ENCODE measurements at places on chromosomes 7 and 10.
A peak's percentile ranks its signal among the peaks of the same experiment; 100 is the strongest.

GRCh38 chr10:74208997-74209396 is 58.0 kb downstream of the ADK start:
- no peak for DNase-seq

DNA sequence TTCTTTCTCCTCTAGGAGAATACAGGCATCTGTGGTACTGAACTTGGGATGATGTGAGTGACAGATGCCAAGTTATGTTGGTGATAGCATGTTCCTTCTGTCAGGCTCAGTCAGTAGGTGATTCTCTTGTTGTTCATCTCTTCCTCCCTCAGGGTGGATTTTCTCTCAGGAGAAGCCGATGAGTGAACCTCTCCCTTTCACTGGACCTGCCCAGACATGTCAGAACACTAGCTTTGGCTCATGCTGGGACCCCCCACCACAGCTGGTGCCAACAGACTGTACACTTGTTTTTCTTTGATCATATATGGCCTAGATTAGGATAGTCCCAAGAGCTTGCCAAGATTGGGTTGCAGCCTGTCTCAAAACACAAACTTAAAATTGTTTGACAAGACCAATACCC is 129.4 kb downstream of the BMPER start:
- DNase-seq, result no peak

GRCh38 chr7:94761451-94761850 is 105.5 kb upstream of the SGCE start:
- no peak for DNase-seq

DNA sequence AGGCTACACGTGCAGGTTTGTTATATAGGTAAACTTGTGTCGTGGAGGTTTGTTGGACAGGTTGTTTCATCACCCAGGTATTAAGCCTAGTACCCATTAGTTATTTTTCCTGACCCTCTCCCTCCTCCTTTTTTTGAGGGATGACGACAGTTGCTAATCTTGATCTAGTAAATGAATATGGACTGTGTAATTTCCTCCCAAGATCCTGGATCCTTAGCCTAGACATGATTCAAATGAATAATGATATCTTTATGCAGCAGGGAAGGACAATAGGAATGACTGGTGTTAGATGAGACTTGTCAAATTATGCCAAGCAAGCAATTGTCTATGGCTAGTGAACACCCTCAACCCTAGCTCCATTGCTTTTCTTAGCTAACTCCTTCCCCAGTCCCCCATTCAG is 156.2 kb downstream of the PLPP4 start:
- DNase-seq, result no peak

DNA sequence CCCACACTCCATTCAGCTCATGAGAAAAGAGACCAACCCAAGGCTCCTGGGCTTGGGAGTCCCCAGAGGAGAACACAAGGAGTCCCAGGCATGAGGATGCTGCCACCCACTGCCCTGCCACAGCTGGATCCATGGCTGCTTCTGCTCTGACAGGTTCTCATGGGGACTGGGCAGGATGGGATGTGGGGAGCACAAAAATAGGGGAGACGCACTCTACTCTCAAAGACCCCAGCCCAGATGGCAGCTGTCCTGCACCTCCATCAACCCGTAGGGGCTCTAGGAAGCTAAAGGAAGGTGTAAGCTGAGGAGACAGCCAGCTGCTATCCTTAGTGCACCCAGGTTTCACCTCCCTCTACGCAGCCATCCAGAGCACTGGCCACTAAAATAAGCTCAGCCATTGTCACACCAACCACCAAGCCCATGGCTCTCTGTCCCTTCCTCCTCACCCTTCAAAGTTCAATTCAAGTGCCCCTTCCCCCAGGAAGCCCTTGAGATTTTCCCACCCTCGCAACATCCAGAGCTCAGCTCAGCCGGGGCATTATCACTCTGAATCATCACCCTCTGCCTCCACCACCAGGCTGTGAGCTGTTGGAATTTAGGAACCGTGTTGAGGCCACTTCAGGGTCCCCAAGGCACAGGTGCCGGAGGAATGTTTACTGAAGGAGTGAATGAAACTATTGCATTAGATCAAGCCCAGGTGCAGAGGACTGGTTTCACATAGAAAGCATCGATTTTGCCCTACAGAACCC is 142.1 kb downstream of the GRID1 start:
- DNase-seq, result no peak

DNA sequence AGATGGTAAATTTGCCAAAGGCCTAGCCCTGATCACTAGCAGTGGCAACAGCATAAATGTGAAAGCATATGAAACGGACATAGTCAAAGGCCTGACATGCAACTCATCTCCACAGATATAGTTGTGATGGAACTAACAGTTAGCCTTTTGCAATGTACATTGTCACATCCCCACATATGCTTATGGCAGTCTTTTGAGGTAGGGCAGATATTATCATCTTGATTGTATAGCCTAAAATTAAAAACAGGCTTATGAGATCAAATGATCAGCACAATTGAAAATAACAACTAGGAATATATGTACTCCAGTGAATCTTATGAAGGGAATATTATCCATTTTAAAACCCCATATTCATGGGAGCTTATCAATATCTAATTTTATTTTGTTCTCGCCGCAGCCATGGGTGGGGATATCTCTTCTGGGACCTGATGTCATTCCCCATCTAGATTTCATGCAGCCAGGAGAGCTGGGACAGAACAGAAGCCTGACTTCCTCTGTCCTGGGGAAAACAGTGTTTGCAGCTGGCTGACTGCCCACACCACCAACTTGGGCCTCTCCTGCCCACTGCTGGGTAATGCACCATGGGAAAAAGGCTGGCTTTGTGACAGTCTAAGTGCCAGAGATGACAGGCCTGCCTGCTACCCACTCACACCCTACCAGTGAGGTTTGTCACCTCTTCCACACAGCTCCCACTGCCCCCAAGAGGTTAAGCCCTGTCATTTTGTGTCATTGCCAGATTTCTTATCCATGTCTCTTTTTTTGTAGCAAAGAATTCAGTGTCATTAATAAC is 180.2 kb upstream of the FZD1 start:
- DNase-seq, result peak; percentile 39

GRCh38 chr10:4456279-4456678 is 369.7 kb upstream of the AKR1E2 start:
- no peak for DNase-seq

DNA sequence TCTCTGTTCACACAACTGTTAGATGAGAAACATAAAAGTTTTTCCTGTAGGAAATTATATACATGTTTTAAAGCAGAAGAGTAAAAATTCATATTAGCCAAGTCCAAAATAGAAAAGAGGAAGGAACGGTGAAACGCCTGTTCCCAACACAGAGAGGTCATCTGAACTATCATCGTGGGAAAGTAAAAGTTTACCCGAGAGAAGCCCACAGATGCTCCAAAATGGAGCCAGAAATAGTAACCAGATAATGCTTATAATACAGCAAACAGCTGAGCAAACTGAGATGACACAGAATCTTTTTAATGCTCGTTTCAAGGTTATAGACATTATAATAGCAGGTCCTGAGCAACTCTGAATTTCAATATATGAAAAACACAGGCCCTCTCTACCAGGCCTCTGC is 24.5 kb downstream of the FRMD4A start:
- no peak for DNase-seq

- peak; percentile 80 for DNase-seq
Observed at GRCh38 chr7:39285256-39285655, 280.9 kb upstream of the YAE1 start.

- no peak for DNase-seq
Observed at GRCh38 chr7:121410829-121411596, 14.9 kb upstream of the FAM3C start.

DNA sequence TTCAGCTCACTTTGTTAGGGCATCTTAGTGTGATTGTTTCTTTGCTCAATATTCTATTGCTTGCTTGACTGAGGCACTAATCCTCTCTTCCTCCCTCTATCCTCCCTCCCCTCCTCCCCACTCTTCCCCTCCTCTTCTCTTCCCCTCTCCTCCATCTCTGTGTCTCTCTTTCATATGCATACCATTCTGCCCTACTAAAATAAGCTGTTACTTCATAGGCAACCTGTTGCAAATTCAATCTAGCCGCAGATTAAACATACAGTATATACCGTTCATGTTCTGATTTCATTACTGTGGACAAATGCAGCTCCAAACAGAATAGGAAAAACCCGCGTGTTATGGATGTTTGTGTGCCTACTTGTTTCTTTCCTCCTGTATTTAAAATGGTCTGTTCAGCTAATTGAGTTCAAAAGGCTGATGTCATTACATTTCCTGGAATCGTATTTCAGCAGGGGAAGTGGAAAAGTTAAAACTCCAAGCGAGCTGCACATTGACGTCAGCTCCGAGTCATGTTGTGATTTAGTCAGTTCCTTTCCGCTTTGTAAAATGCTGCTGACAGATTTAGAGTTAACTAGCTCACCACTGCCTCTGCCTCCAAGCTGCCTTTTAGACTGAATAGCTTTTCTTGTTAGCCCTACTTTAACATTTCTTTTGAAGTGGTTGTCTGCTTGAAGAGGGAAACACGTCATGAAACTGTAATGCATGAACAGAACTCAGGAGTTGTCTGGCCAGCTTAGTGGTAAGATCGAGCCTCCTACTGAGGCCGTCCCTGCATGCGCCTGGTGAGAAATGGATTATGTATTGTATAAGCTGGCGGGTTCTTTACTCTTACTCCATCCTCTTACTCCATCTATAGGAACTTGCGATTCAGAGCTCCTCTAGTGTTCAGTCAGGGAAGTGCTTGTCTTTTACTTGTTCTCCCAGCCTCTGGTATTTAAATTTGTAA is 69.0 kb downstream of the CREM start:
- DNase-seq, result peak; percentile 91

GRCh38 chr7:1457059-1457948 is 2.0 kb downstream of the MICALL2 start:
- DNase-seq, result no peak

DNA sequence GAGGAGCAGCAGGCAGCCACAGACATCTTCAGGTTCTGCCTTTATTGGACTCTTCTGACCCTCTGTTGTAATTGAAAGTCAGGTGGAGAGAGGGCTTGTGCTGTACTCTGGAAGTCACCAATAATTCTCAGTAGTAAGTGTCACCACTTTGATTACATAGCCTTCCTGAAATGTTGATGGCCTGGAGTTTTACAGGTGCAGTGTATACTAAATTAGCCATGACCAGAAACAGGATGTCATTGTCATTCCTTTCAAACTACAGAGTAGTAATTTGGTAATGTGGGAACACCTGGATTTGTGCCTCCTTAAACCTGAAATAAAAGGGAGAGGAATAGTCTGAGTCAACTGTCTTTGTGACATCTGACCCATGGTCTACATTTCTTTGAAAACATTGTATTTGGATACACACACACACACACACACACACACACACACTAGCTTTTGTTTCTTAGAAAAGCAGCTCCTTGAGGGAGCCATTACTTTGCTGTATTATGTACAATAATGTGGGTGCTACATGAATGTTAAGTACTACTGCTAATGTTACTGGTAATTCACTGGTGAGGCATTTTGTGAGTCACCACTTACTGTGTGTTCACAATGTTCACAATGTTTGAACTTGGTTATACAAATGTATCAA is 19.6 kb downstream of the ARL4A start:
- DNase-seq, result peak; percentile 37

DNA sequence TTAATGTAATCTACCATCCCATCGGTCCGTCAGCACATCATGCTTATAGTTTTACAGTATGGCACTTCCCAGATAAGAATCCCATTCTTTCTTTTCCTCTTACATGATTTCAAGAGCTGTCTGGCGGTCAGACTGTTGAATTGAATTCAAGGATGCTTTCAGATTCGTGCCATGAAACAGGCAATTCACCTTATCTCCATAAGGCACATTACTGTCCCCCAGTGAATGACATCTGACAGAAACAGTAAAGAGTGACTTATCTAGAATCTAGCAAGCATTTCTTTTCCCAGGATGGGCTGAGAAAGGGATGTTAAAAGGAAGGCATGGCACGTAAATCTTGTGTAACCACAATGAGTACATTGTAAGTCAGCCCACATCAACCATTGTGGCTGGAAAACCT is 61.1 kb upstream of the SEM1 start:
- no peak for DNase-seq

- DNase-seq, result no peak
Observed at GRCh38 chr10:35353805-35354204, 17.5 kb downstream of the CCNY start.

DNA sequence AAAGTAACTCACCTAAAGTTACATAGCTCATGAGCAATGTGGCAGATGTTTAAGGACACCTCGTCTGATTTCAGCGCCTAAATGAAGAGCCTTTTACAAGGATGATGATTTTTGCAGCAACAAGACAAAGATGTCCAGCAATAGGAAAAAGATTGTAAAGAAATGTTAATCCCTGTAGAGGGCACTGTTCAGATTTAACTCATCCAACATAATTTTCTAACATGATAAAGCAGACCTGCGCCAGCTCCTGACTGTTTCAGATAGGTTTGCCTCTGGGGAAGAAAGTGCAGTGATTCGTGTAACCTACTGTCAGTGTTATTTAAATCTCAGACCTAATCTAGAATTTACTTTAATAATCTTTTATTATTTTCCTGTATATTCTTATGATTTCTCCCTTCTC is 595.2 kb downstream of the AUTS2 start:
- peak; percentile 31 for DNase-seq

DNA sequence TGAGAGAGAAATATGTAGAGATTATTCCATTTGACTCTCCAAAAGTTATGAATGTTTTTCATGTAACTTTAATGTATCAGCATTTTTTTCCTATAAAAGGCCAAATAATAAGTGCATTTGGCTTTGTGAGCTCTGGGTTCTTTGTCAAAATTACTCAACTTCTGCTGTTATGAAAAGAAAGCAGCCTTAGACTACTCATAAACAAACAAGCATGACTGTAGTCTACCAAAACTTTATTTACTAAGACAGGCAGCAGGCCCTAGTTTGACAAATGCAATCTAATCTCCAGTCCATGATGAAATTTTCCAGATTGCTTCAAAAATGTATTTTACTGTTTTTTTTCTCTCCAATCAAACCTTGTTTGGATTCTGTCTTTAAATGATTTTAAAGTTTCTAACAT is 46.3 kb downstream of the MRPL32 start:
- DNase-seq, result no peak

DNA sequence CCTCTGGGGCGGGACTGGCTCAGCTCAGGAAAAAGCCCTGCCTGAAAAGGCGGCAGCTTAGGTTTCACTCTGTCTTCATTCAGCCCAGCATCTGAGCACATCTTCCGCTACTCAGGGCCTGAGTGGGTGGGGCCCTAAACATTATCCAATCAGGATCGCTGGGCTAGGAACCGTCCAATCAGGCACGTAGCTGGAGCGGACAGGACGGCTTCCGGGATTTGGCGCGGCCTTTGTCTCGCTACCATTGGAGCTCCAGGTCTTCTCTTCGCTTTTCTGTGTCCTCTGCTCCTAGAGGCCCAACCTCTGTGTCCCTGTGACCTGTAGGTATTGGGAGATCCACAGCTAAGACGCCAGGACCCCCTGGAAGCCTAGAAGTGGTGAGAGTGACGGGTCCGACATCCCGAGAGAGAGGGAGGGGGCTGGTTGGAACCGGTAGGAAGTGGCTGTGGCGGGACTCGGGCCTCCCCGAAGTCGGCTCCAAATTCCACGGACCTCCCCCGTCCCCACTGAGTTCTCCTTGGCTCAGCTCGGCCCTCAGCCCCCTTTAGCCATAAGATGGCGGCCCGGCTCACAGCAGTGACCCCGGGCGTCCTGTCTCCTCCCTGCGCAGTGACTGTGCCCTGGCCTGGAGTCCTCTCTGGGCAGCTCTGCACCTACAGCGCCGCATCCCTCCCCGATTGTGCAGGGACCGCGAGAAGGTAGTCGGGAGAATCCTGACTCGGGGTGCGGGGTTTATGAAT is 99.1 kb downstream of the ZNF680 start:
- DNase-seq, result peak; percentile 9
